NCI-H524 treated with DMSO at 0.1 percent for 48 hours (cell line): ENCODE measurements at places on chromosomes 1 and 21.

DNA sequence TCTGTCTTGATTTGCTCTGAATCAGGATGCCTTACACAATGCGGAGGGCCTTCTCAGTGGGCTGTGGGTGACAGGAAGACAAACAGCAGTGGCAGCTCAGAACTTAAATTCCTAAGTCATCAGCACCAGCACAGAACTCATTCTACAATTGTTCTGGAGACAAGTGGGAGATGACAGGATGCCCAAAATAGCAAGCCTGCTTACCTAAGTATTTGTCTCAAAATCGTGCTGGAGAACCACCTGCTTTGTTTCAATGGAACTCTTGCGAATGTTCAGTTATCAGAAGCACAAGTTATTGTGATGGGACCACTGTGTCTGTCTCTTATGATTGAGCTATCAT is 76.1 kb downstream of the VCAM1 start:
- no peak for DNase-seq

- DNase-seq: no peak
These were observed 23.9 kb upstream of the KIF1B start for GRCh38 chr1:10186331-10187025.

GRCh38 chr1:105655032-105655431 is 1401.4 kb upstream of the PRMT6 start:
- DNase-seq: no peak

GRCh38 chr1:183114441-183114840 is 71.6 kb upstream of the LAMC2 start:
- no peak for DNase-seq

- DNase-seq: no peak
These were observed 64.9 kb downstream of the RGS13 start for GRCh38 chr1:192700834-192701271.
